ENCODE measurements at places on chromosomes 11 and 22. TPM values are rescaled to one million over a fixed set of nuclear protein-coding genes. Genes with fewer than 3 reads are reported as not detected.
A peak's percentile ranks its signal among the peaks of the same experiment; 100 is the strongest.

The MPEG1 gene
- 4.6 TPM for total RNA-seq

DNA sequence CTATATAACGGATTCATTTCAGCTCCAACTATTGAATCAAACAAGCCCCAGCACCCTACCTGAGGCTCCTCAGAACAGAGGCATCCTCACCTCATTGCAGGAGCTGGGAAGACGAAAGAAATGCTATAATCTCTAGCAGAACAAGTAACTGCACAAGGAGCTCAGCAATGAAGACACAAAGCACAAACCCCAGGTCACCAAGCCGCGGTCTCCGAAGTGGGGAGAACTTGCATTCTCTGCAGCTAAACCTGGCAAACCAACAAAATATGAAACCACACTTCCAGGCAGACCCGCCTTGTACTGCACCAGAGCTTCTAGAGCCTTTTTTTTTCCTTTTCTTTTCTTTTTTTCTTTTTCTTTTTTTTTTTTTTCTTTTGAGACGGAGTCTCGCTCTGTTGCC lies 21.8 kb upstream of the CD5 start:
- DNase-seq: no peak

- DNase-seq: peak; percentile 66
Measured at GRCh38 chr11:2269601-2270321, 627 bp downstream of the ASCL2 start.

- no peak for DNase-seq
Measured at GRCh38 chr11:125325196-125325595, 160.6 kb downstream of the PKNOX2 start.

All from transverse colon (tissue), 4 donors.